Amniotic epithelial cell (primary cell): ENCODE measurements at places on chromosomes 6 and 20.

DNA sequence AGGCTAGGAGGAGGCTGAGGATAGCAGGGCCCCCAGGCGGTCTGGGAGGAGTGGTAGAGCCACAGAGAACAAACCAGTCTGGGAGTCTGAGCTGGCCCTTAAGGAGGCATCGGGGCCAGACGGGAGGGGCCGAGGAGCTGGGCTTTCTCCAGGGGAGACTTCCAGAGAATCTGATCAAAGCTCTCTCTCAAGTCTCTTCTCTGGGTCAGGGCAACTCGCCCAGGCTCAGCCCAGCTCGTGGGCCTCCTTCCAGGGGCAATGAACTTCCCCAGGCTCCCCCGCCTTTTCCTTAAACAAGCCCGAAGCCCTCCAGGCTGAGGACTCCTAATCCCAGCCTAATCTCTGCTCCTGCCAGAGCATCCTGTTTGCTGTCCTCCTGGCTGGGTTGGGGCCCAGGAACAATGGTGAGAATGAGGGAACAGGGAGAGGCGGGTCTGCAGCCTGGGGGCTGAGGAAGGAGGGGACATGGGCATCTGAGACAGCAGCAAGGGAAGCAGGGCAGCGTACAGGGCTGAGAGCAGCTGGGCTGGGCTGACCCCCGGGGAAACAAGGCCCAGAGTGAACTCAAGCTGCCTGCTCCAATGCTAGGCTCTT is 173.6 kb downstream of the ANKRD60 start:
- no peak for DNase-seq

DNA sequence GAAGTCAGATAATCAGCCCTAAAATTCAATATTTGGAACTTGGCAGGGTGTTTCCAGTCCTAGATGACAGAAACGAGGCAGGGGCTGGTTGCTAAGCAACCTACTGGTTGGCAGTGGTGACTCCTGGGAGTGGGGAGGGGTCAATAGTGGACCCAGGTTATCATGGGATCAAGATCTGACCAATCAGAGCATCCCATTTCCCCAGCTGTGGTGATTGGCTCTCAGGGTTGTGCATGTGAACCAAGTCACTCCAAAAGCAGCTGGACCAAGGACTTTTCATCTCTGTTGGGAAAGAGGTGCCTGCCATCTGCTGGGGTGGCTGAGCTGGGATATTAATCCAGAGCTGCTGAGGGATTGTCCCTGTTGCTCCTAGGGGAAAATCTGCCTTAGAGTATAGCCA is 253.4 kb downstream of the PREX1 start:
- DNase-seq, result no peak

GRCh38 chr6:119348748-119349360 is 707 bp downstream of the MAN1A1 start:
- DNase-seq, result no peak

DNA sequence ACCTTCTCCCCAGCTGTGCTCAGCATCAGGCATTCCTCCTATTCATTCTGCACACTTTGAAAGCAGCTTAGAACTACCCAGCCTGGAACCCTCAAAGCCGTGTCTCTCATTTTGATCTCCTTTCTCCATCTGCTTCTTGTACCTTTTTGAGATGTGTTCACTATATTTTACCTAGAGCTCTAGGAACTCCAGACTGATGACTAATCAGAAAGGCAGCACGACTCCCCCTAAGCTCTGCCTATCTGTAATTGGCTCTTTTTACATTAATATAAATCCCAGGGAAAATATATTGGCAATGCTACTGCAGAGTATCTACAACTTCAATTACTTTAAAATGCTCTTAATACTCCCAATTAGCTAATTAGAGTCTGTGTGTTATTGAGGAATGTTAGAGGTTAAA is 671.5 kb downstream of the CBLN4 start:
- no peak for DNase-seq

GRCh38 chr6:6746333-6746969 is 157.9 kb downstream of the LY86 start:
- DNase-seq, result no peak

DNA sequence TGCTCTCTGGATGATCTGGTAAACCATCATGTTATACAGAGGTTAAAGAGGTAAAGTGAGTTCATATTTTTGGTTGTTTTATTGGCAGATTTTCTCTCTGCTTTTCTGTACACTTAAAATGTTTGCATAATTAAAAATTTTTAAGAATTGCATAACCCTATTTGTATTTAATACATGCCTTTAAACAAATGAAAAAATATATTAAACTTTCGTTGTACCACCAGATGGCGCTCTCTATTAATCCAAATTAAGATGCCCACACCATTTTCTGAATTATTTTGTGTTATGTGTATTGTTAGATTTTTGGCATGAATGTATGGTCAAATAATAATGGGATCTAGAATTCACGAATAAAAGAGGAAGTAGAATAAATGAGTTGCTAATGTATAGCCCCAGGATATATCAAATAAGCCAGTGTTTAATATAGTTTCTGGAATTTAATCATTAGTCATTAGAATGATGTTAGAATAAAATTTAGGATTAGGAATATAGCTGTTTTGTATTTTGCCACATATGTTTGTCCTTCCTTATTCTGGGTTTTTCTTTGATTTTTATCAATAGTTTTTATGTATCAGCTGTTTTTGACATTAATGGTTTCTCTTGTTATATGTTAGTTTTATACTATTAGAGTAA is 38.9 kb downstream of the SMAP1 start:
- peak; percentile 43 for DNase-seq

- DNase-seq, result peak; percentile 33
Observed at GRCh38 chr6:7805850-7806214, 79.9 kb downstream of the BMP6 start.

DNA sequence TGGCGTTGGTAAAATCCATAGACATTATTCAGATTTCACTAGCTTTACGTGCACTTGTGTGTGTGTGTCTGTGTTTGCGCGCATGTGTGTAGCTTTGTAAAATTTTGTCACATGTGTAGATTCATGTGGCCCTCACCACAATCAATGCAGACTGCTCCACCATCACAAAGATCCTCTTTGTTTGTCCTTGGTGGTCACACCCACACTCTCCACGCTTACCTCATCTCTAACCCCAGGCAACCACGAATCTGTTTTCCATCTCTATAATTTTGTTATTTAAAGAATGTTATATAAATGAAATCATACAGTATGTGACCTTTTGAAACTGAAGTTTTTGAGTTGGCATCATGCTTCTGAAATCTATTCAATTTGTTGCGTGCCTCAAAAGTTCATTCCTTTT is 58.5 kb downstream of the GRM1 start:
- no peak for DNase-seq

- DNase-seq, result peak; percentile 37
Observed at GRCh38 chr6:165634101-165634880, 28.8 kb downstream of the PDE10A start.

GRCh38 chr6:10583509-10583901 is 62.4 kb downstream of the GCNT2 start:
- no peak for DNase-seq
